ENCODE measurements at places on chromosomes 7 and 10. TPM values are rescaled to one million over a fixed set of nuclear protein-coding genes. Genes with fewer than 3 reads are reported as not detected.

Gene MAT1A
- not detected for total RNA-seq

Gene OSBPL3
- total RNA-seq, result 22.5 TPM

Gene FAM200A
- total RNA-seq, result 4.0 TPM

Gene ZNF467
- 3.0 TPM for total RNA-seq

Gene C10orf67
- total RNA-seq, result 0.53 TPM

Gene PGAM1
- 845 TPM for total RNA-seq

Gene POMZP3
- 2.5 TPM for total RNA-seq

Gene SFMBT2
- 0.86 TPM for total RNA-seq

Gene MRLN
- not detected for total RNA-seq

Gene TAS2R5
- not detected for total RNA-seq

Gene GRID2IP
- total RNA-seq, result not detected

Gene SSC4D
- 1.8 TPM for total RNA-seq

Gene GIMAP4
- total RNA-seq, result not detected

Gene HYCC1
- total RNA-seq, result 37.5 TPM

Gene NKX6-2
- not detected for total RNA-seq

Gene GATA3
- 0.29 TPM for total RNA-seq

Gene CALML5
- not detected for total RNA-seq

Gene UCN3
- total RNA-seq, result not detected

Measured in myometrial cell (primary cell).